ENCODE measurements at places on chromosomes 7 and 10.

- DNase-seq = peak; percentile 10
Measured at GRCh38 chr10:98186681-98187080, 52.2 kb downstream of the R3HCC1L start.

DNA sequence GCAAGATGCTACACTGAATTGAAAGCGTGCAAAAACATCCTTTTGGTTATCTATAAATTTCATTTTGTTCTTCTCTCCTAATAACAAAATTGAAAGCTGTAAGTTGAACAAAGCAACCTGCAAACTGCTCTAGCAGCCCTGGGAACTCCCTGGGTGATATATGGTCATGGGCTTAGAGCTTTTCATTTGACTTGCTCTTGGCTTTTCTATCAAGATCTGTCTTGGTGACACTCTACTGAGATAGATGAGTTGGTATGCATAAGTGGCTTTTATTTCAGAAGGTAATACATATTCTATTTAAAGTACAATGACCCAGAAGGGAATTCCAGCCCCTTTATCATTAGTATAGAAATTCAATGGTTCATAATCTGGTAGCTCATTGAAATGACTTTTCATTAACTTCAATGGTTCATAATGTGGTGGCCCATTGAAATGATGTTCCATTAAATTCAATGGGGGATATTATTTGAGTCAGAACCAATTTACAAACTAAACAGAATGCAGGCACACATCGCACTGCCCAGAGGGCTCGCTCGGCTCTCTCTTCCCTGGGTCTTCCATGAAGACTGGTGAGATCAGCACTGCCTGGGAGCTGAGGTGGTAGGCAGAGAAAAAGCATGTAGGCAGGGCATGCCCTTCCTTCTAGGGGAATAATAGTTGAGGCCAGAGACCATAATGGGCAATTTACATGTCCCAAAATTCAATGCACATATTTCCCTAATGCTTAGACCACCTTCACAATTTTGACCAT, 10.1 kb upstream of the KCNMA1 start:
- DNase-seq = no peak

DNA sequence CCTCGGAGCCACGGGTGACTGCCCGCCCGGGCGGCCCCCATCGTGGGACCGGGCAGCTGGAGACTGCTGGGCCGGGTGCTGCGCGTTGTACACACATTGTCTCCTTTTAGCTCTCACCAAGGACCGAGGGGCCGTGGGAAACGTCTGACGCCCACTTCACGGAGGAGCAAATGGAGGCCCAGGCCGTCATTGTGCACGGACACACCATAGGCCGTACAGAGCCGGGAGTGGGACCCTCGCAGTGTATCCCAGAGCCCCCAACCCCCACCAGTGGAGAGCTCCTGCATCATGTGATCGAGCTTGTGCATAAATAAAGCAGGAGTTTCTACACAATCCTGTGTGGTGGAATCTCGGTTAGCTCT, 722 bp downstream of the DENND10 start:
- no peak for DNase-seq

DNA sequence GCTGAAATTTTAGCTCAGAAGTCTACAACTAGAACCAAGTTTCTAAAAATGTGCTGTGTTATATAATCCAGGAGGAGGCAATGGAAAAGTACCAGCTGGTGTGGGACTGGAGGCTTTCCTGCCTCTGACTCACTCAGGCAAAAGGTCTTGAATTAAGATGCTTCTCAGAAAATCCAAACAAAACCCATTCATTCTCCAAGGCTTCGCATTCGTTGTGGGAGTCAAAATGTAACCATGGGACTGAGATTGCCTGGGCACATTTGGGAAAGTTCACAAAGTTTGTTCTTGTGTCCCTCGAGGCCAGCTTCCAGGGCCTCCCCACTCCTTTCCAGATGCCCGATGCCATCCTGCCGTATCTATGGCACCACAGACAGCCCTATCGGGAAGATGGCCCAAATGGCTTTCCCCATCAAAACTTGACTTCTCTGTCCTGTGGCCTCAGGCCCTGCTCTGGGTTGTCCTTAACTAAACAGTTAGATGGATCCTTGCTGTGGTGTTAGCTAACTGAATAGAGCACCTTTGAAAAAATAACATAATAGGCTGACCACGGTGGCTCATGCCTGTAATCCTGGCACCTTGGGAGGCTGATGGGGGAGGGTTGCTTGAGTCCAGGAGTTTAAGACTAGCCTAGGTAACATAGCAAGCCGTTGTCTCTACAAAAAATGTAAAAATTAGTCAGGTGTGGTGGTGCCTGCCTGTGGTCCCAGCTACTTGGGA, 180.5 kb downstream of the PFKFB3 start:
- DNase-seq = peak; percentile 67

- DNase-seq = no peak
Measured at GRCh38 chr10:70512149-70512639, 33.6 kb downstream of the PALD1 start.

- DNase-seq = no peak
Measured at GRCh38 chr10:93110472-93111146, 36.9 kb downstream of the CYP26A1 start.

DNA sequence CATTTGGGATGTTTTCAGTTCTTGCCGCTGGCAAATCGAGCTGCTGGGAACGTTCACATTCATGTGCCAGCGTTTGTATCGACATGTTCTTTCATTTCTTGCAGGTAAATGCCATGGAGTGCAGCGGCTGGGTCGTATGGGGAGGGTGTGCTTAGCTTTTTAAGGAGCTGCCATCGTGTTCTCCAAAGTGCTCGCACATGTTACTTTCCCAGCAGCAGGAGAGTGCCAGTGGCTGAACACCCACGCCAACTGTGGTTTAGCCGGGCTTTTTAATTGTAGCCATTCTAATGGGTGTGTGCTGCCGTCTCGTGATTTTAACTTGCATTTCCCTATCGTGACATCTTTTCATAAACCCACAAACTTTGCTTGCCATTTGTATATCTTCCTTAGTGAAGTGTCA, 11.6 kb upstream of the BNIP3 start:
- DNase-seq = no peak

- peak; percentile 20 for DNase-seq
Measured at GRCh38 chr10:77186936-77187335, 450.7 kb downstream of the KCNMA1 start.

DNA sequence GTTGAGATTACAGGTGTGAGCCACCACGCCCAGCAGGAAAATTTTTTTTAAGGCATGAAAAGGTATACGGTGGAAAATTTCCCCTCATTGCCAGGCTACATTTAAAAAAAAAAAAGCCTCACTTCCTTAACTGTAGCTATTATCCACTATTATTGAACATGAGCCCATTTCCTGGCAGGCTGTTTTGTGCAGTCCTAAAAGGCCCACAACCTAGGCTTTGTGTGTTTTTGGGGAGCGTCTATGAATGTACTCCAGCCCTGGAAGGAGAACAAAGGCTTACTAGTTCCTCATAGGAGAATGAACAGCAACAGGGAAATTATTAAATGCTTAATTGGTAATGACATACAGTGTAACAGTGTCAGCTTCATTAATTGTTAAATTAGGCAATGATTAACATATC, 111.0 kb downstream of the ABLIM1 start:
- DNase-seq = no peak

DNA sequence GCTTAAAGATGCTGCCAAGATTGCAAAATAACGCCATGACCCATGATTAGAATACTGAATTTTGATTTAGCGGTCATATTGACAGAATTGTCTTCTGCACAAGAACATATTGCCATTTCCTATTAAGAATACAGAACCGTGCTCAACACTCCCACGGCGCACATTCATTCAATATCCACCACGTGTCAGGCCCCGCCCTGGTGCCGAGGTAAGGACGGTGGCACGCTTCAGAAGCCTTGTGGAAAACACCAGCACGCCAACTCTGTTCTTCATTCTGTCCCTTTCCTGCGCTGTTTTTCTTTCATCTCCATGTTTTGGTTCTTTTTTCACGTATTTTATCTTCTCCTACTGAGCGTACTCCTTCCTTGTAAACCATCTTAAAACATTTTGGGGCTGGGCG, 189.3 kb downstream of the ZMYND11 start:
- no peak for DNase-seq

GRCh38 chr10:48604039-48604990, 558 bp downstream of the ARHGAP22 start:
- DNase-seq = peak; percentile 54

DNA sequence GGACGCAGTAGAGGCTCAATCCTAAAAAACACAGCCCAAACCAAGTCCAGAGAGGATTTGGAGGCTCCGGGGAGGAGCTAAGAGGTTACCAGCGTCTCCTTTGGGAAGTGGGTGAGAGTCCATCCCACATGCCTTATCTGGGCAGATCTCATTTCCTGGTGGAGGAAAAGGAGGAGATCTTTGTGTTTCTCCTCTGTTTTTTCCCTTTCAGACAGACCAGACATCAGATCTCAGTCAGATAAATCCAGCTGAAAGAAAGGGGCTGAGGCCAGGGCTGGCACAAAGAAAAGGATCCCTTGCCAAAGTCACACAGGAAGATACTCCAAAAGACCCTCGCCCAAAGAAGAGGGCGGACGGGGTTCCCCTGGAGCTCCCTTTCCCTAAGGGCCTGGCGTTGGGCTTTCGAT, 58.3 kb upstream of the COMTD1 start:
- DNase-seq = no peak

- peak; percentile 71 for DNase-seq
Measured at GRCh38 chr10:49280001-49280408, 19.0 kb upstream of the C10orf71 start.

GRCh38 chr7:3043544-3044371, at the start of gene CARD11:
CARD11 (minus strand) TSS chr7:3043867; CDS start chr7:2958506, 85,361 bp downstream.
- DNase-seq = peak; percentile 5

GRCh38 chr7:95772298-95772770, at the start of gene DYNC1I1:
DYNC1I1 (plus strand) TSS chr7:95772554; CDS start chr7:95804730, 32,176 bp downstream.
- peak; percentile 84 for DNase-seq

DNA sequence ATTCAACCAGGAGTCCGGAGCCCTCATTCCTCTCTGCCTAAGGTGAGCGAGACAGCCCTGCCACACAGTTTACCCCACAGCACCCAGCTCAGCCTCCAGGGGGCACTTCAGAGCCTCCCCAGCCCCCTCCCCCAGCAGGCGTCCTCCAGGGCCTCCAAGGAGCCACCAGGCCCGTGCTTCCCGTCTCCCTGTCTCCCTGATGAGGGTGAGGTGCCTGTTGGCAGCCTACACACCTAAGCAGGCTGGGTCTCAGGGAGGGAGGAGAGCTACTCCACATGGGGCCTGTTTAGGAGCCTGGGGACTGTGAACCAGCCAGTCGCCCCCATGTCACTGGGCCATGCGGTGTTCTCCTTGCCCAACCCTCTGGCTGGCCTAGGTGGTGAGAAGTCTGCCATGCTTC, 28.9 kb upstream of the TRIM8 start:
- DNase-seq = no peak

DNA sequence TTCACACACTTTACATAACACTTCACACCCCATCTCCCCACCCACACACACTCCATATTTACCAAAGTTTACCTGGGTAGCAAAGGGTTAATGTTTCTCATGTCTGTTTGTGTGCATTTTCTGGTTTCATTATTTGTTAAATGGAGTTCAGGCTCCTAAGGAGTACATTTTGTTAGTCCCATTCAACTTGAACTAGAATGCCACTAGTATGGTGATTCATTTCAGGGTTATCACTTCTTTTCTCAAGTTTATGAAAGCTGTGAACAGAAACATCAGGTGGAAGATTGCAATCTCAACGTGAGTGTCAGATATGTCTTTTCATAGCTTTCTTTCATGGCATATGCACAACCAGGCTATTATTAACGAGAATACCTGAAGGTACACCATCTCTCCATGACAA, 1027.5 kb downstream of the GATA3 start:
- no peak for DNase-seq

- peak; percentile 76 for DNase-seq
Measured at GRCh38 chr10:88386821-88387773, 196.0 kb downstream of the RNLS start.

DNA sequence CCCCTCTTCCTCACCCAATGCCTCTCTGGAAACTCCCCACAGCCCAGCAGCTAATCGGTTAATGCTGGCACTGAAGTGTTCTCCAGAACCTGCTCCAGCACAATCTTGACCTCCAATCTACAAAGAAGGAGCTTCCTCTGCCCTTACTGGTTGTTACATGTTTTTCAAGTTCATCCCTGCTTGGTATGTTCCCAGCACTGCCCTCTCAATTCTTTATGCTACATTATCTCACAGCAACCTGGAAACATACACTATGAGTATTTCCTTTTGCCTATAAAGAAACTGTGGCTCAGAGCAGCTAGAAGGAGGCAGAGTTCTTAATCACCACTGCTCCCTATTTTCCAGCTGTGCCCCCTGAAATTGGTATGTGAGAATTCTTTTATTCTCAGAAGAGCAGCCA, 84.1 kb upstream of the KMT2E start:
- DNase-seq = no peak

Measured in AG20443 (cell line).